Endothelial cell (in vitro differentiated cells): ENCODE measurements at places on chromosomes 13 and 19. TPM values are rescaled to one million over a fixed set of nuclear protein-coding genes. Genes with fewer than 3 reads are reported as not detected.

The LGALS7B gene
- 18.8 TPM for total RNA-seq

The RPS16 gene
- total RNA-seq: 2,151 TPM

The ERCC5 gene
- 43.8 TPM for total RNA-seq

The ATP8A2 gene
- total RNA-seq: 2.1 TPM

The F2RL3 gene
- total RNA-seq: 0.92 TPM

The AP2S1 gene
- total RNA-seq: 381 TPM

The EHD2 gene
- total RNA-seq: 81.5 TPM

The PSG3 gene
- not detected for total RNA-seq

The CEACAM8 gene
- not detected for total RNA-seq
